ENCODE measurements at places on chromosomes 4 and X.

DNA sequence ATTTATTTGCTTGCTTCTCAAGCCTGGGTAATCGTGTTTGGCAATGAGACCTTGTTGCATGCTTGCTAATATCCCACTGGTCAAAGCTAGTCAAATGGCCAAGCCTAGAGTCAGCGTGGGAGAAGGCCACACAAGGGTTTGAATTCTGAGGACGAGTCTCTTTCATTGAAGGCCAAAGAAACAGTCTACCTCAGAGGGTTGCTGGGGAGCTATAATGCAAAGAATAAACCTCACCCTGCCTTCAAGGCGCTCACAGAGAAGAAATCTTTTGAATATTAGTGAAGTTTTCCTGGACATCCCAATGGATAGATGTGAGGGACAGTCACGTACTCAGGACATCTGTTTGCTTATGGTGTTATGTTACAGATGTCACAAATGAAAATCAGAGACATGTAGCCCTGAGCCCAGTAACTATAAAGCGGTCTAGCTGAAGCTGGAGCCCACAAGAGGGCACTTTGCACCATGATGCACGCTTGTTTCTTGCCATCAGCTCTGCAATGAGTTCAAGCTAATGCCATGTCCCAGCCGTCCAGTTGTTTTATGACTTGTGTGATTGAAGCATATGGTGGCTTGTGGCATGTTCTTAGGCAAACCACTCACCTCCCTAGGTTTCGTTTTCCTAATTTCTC lies 1.1 kb upstream of the TLR3 start:
- peak overlapping the region; percentile 19 for H3K27ac ChIP-seq
- peak; percentile 79 for DNase-seq
- H3K36me3 ChIP-seq, result no peaks in the 10 kb centered on the region
- H3K27me3 ChIP-seq, result no peaks in the 10 kb centered on the region
- H3K4me1 ChIP-seq, result no peaks in the 10 kb centered on the region

DNA sequence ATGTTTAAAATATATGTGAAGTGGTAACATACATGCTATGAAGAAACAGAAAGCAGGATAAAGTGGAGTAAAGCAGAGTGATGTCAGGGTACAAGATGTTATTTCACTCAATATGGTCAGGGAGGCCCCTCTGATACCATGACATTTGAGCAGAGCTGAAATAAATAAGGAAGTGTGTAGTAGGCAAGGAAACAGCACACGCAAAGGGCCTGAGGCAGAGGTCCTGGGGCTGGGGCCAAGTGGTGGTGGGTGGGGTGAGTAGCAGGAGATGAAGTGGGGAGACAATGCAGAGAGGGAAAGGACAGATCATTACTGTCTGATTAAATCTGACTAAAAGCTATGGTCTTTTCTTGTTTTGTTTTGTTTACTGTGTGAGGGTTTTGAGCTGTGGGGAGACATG lies 61.1 kb downstream of the FAM13A start:
- no peaks in the 10 kb centered on the region for H3K36me3 ChIP-seq
- peaks cover 22% of the 10 kb centered on the region for H3K4me1 ChIP-seq
- no peak overlapping the region for H3K27ac ChIP-seq
- no peak for DNase-seq

- no peak for DNase-seq
- no peaks in the 10 kb centered on the region for H3K27me3 ChIP-seq
- no peak overlapping the region for H3K4me3 ChIP-seq
- H3K4me1 ChIP-seq, result no peaks in the 10 kb centered on the region
- no peaks in the 10 kb centered on the region for H3K36me3 ChIP-seq
These were observed 127.9 kb upstream of the PCDH18 start for GRCh38 chr4:137660211-137660610.

- H3K27ac ChIP-seq, result no peak overlapping the region
- DNase-seq, result no peak
- peaks cover 7% of the 10 kb centered on the region for H3K4me1 ChIP-seq
- no peaks in the 10 kb centered on the region for H3K36me3 ChIP-seq
- H3K4me3 ChIP-seq, result no peak overlapping the region
- no peaks in the 10 kb centered on the region for H3K27me3 ChIP-seq
These were observed 104.2 kb upstream of the SORBS2 start for GRCh38 chr4:185916231-185916630.

DNA sequence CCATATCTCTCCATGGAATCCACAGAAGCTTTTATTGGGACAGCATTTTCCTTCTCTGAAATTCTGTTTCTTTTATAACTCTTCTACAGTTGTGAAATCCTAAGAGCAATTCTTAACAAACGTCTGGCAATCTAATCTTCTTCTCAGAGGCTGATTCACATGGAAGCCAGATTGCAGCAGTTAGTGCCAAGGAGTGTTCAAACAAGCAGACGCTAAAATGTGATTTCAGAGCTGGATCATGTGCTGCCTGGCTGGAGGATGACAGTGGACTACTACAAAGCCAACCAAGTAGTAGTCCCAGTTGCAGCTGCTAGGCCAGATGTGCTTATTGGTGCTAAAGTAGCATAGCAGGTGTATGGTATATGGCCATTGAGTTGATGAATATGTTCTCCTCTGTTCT lies 27.7 kb upstream of the GLRB start:
- no peaks in the 10 kb centered on the region for H3K36me3 ChIP-seq
- H3K4me3 ChIP-seq, result no peak overlapping the region
- no peaks in the 10 kb centered on the region for H3K4me1 ChIP-seq
- no peaks in the 10 kb centered on the region for H3K27me3 ChIP-seq
- no peak overlapping the region for H3K27ac ChIP-seq

DNA sequence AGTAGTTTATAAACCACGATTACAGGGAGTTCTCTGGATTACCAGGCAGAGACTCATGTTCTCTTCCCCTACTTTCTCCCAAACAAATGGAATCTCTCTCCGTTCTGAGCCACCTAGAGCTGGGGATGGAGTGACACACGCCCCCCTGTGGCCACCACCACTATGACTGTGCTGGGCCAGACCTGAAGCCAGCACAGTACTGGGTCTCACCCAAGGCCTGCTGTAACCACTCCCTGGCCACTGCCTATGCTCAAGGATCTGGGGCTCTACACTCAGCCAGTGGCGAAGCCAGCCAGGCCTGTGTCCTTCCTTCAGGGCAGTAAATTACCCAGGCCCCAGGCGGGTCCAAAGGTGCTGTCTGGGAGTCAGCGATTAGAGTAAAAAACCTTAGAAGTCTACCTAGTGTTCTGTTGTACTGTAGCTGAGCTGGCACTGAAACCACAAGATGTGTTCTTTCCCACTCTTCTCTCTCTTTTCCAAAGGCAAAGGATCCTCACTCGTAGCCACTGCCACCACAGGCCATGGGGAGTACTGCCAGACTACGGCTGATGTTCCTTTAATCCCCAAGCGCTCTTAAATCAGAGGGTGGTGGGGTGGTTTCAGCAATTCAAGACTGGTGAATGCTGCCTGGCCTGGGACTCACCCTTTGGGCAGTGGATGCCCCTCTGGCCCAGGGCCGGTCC lies 412.2 kb upstream of the ARX start:
- no peaks in the 10 kb centered on the region for H3K27me3 ChIP-seq
- H3K36me3 ChIP-seq, result no peaks in the 10 kb centered on the region
- H3K27ac ChIP-seq, result no peak overlapping the region
- no peaks in the 10 kb centered on the region for H3K4me1 ChIP-seq

GRCh38 chrX:7214251-7214650 lies 66.3 kb upstream of the PUDP start:
- DNase-seq, result no peak
- no peaks in the 10 kb centered on the region for H3K4me1 ChIP-seq
- no peaks in the 10 kb centered on the region for H3K27me3 ChIP-seq
- H3K27ac ChIP-seq, result no peak overlapping the region
- no peaks in the 10 kb centered on the region for H3K36me3 ChIP-seq
- no peak overlapping the region for H3K4me3 ChIP-seq

GRCh38 chrX:113966791-113967190 lies 617.1 kb upstream of the HTR2C start:
- no peak overlapping the region for H3K27ac ChIP-seq
- H3K4me3 ChIP-seq, result no peak overlapping the region
- DNase-seq, result no peak

DNA sequence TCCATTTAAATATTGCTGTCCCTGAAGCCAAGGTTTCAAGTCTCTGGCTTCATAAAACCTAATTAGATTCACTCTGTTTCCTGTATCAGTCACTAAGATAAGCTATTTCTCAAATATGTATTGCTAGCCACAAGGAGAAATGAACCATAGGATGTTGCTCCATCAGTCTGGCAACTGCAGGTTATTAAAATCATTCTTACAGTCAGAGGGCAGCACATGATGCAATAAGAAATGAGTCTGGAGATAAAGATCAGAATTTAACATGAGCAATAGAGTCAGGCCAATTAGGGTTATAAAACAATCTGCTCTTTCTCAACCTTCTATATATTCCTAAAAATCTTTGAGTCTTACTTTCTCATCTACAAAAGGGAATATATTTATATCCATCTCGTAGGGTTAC lies 7.2 kb downstream of the PRKG2 start:
- H3K27ac ChIP-seq, result no peak overlapping the region
- H3K27me3 ChIP-seq, result no peaks in the 10 kb centered on the region
- DNase-seq, result no peak
- no peaks in the 10 kb centered on the region for H3K4me1 ChIP-seq
- H3K36me3 ChIP-seq, result no peaks in the 10 kb centered on the region

DNA sequence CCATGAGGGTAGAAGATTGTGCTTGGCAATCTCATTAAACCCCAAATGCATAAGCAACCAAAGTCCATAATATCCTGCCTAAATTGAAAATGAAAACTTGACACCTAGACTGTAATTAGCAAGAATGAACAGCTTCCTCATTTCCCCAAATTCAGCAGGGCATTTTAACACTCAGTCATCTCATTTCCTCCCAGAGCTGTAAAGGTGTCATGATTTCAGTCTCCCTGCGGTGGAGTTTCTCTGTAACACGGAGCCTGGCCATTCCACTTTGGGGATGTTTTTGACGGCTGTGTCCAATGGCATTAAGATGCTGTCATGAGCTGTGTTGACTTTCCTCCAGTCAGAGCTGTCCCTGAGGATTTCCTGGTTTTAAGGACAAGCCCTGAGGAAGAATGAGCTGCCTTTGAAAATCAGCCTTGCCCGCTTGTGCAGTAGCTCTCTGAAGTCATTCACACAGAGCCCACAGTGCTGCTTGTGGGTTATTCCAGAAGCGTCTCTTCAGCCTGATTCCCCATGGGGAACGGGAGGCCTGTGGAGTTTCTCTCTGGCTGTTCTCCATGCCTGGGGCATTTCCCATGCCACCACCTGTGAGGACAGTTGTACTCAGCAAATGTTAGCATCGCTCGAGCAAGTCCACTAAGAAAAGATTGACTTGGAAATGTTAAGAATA lies 187.0 kb downstream of the MID1 start:
- H3K27ac ChIP-seq, result no peak overlapping the region
- H3K4me3 ChIP-seq, result no peak overlapping the region
- no peak for DNase-seq

DNA sequence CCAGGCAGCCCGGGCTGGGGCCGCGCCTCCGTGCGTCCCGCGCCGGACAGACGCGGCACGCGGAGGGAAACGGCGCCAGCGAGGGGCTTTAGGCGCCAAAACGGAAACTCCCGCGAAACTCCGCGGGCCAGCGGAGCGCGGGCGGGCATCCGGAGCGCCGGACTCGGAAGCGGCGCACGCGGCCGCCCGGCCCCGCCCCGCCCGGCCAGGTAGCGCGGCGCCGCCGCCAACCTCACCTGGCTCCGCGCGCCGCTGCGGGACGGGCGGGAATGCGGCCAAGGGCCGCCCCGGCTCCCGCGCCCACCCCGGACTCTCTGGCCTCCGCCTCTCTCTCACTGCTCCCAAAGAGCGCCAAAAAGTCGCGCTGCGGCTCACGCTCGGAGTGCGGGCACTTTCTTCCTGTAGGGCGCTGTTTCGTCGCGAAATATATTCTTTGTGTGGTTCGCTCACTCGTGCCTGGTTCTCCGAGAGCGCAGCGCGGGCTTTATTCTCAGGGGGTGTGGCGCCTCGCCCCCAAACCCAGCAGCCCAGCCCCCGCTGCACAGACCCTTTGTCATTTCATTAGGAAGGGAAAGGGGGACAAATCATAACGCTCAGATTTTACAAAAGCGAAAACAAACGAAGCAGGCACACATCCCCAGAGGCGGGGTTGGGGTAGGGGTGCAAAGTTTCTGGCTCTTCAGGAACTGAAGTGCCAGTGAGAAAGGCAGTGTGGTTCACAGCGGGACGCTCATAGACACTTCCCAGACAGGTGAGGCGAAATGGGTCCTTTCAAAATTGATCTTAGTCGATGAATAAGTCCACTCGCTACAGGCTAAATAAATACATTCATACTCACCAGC lies 961 bp upstream of the MBNL3 start:
- peak; percentile 73 for DNase-seq

- no peaks in the 10 kb centered on the region for H3K27me3 ChIP-seq
- no peaks in the 10 kb centered on the region for H3K4me1 ChIP-seq
- no peaks in the 10 kb centered on the region for H3K36me3 ChIP-seq
- H3K4me3 ChIP-seq, result no peak overlapping the region
These were observed 71.0 kb downstream of the UCHL1 start for GRCh38 chr4:41327770-41328169.

- no peaks in the 10 kb centered on the region for H3K27me3 ChIP-seq
- H3K36me3 ChIP-seq, result no peaks in the 10 kb centered on the region
- no peak overlapping the region for H3K27ac ChIP-seq
- H3K4me1 ChIP-seq, result no peaks in the 10 kb centered on the region
- no peak for DNase-seq
- no peak overlapping the region for H3K4me3 ChIP-seq
These were observed 172.3 kb downstream of the SHOX start for GRCh38 chrX:802846-803245.

- no peaks in the 10 kb centered on the region for H3K27me3 ChIP-seq
- no peak for DNase-seq
- no peak overlapping the region for H3K27ac ChIP-seq
- H3K36me3 ChIP-seq, result no peaks in the 10 kb centered on the region
- no peak overlapping the region for H3K4me3 ChIP-seq
- H3K4me1 ChIP-seq, result no peaks in the 10 kb centered on the region
These were observed 376.2 kb downstream of the PCDH18 start for GRCh38 chr4:137156054-137156453.

DNA sequence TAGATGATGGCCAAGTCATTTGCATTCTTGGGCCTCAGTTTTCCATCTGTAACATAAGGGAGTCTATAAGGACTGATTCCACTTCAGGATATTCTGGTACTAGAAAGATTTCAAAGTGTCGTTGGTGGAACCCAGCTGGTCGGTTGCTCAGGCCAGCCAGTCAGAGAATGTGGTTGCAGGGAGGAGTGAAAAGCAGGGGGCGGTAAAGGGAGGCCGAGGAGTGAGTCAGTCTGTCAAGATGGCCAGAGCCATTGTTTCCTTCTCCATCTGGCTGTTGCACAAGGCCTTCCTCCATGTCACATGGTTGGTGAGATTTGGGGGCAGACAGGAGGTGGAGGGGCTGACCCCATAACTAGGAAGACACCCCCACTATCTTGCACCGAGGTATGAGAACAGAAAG lies 38.2 kb downstream of the STARD8 start:
- H3K4me1 ChIP-seq, result no peaks in the 10 kb centered on the region
- H3K4me3 ChIP-seq, result no peak overlapping the region
- no peaks in the 10 kb centered on the region for H3K27me3 ChIP-seq
- no peak overlapping the region for H3K27ac ChIP-seq
- H3K36me3 ChIP-seq, result no peaks in the 10 kb centered on the region
- no peak for DNase-seq

Data from pancreas (tissue), 10 donors.